Body of pancreas (tissue), 4 donors: ENCODE measurements at places on chromosomes 2 and 18.

- no peak for DNase-seq
These were observed 53.5 kb downstream of the ATP8B1 start for GRCh38 chr18:57749604-57749970.

- DNase-seq, result no peak
These were observed 64.7 kb upstream of the SLC8A1 start for GRCh38 chr2:40516604-40517003.

- no peak for DNase-seq
These were observed 63.5 kb upstream of the AGPS start for GRCh38 chr2:177329064-177329463.

DNA sequence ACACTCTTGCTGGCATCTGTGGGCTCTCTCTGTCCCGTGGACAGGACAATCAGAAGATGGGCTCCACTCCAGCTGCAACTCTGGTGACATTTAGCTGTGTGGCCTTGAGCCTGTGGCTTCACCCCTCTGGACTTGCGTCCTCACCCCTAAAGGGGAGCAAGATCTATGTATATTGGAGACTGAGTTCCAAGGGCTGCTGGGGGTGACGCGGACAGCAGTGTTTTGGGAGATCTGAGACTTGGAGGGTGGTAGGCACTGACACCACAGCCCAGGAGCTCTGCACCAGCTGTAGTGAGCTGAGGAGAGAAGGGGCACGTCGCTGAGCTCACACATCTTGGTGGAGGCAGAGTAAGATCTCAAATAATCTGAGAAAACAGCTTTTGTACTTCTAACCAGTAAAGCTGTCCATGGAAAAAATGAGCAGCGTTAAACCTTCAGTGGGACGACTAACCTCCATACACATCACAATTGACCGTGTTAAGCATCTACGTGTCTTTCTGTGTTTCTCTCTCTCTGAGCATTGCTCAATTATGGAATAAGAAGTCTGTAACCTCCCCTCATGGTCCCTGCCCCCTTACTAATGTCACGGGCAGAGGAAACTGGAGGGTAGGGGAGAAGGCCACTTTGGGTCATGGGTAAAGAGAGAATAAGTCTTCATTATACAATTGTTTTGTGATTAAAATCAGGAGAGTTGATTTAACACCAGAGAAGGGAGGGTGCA, 85.8 kb downstream of the SH3RF3 start:
- DNase-seq, result no peak

- no peak for DNase-seq
These were observed 22.9 kb upstream of the ABCA12 start for GRCh38 chr2:215161301-215161829.

DNA sequence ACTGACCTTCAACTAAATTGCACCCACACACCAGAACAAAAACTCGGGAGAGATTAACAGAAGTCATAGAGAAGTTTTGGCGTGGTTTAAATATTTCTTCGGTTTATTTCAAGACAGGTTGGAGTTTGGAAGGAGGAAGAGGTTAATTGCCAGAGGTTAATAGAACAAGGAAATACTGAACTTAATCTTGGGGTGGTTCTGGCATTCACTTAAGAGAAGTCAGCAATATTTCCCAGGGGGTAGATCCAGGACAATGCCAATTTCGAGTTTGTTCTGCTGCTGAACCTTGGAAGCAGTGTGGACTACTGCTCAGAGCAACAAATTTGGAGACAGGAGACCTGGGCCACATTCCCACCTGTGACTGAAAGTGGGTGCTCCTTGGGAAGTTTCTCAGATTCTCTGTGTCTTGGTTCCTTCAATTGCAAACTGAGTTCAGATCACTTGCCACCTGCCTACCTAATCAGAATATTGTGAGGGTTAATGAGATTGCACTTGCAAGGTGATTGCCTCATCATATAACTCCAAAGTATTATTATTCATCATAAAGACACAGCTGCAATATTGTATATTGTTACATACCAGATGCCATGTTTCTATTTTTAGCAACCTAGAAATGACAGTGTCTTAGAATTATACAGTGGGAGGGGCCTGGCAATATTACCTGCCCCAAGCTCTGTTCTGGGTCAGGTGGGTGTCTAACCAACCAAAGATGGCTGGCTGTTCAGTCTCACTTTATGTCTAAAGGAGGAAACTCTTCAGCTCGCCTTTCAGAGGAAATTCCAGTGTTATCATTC, 217.4 kb downstream of the CDCA7 start:
- no peak for DNase-seq

GRCh38 chr2:1867141-1867540, 122.8 kb upstream of the PXDN start:
- DNase-seq, result no peak

GRCh38 chr18:79399275-79400081, 3.7 kb downstream of the NFATC1 start:
- no peak for DNase-seq

DNA sequence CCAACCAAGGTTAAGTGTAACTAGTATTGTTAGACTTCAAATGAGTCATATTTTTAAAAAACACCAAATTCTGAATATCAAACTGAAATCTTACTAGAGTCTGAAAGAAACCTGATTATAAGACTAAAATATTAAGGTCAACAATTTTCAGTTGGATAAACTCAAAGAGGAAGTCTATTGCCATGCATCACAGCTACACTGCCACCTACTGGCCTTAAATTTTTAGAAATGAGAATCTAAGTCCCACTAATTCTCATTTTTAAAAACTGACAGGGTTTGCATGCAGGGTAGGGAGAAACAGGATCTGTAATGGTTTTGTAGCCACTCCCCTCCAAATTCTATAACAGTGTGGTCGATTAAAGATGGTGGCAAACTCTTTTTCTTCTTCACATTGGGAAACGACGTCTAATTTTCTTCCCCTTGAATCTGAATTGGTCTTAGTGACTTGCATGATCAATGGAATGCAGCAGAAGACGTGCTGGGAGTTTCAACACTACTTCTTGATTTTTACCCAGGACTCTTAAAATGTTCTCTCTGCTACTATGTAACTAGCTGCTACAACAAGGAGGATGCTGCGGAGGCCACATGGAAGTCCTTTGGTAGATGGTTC, 176.1 kb upstream of the SESTD1 start:
- no peak for DNase-seq

GRCh38 chr18:6561016-6561415, 146.3 kb upstream of the L3MBTL4 start:
- DNase-seq, result no peak

GRCh38 chr2:163370169-163370886, 365.5 kb downstream of the FIGN start:
- DNase-seq, result no peak

DNA sequence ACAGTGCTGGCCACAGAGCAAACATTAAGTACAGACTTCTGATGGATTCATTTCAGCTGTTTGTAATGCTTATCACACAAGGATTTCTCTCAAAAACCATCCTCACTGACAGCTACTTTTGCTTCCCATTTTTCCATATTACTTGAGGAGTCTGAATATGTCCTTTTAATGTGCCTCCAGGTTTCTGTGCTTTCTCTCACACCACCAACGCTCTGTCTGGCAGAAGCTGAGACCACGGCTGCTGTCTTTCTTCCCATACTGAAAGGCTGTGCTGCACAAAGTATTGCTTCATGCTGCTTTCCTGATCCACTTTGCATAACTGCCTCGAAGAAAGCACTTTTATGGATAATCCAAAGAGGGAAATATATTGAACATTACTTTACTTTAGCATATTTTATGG, 312.1 kb upstream of the ZEB2 start:
- no peak for DNase-seq

DNA sequence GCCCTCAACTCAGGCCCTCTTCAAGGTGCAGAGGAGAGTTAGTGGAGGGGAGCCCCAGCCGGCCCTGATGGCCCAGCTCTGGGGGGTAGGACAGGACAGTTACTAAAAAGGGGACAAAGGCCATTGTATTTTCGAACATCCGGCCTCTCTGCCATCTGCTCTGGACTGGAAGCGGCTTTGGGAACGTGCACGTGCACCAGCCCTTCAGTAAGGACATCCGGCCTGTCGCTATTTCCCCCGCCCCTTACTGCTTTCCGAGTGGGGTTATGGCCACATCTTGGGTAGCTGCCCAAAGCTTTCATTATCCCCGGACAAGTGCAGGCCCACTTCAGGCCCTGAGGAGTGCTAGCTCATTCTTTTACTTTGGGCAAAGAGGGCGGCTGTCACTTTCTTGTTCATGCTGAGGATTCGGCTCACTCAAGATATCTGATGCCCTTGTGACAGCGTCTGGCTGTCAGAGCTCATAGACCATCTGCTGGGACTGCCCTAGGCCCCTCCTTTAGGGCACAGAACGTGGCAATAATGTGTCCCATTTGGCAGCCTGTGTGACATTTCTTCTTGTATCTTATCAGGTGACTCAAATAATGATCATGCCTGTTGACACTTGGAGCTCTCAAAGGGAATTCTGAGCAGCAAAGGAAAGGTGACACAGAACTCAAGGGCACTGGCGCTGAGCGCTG, 17.5 kb downstream of the SLC4A3 start:
- DNase-seq, result no peak

DNA sequence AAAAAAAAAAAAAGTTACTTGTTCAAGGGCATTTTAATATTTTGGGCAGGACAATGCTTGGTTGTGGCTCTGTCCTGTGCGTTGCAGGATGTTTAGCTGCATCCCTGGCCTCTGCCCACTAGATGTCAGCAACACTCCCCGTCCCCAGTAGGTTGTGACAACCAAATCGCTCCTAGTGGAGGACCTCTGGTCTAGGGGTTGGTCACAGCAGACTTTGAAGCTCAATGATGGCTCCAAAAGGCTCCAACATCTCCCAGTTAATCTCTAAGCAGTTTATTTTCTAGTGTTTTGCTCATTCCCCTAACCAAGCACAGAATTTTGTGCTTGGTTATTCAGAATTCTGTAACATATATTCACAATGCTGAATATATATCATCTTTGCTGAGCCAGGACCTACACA, 67.0 kb downstream of the CHRNA1 start:
- DNase-seq, result peak; percentile 63

DNA sequence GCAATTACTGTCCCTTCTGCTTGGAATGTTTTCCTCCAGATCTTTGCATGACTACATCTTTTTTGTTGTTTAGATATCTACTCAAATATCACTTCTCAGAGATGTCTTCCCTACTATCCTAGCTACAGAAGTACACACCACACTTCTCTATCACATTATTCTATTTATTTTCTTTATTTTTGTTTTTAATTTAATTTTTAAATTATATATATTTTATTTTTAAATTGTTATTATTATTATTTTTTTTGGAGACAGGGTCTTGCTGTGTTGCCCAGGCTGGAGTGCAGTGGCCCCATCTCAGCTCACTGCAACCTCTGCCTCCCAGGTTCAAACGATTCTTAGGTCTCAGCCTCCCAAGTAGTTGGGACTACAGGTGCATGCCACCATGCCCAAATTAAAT, 106.7 kb downstream of the TAF4B start:
- DNase-seq, result no peak
